AG10803 (cell line): ENCODE measurements at places on chromosomes 4 and X.

GRCh38 chrX:50812995-50813842 lies 775 bp downstream of the SHROOM4 start:
- DNase-seq, result peak; percentile 59

- DNase-seq, result no peak
Measured at GRCh38 chrX:2774776-2775175, 22.9 kb downstream of the XG start.

- no peak for DNase-seq
Measured at GRCh38 chr4:146450524-146450923, 71.2 kb downstream of the SLC10A7 start.

DNA sequence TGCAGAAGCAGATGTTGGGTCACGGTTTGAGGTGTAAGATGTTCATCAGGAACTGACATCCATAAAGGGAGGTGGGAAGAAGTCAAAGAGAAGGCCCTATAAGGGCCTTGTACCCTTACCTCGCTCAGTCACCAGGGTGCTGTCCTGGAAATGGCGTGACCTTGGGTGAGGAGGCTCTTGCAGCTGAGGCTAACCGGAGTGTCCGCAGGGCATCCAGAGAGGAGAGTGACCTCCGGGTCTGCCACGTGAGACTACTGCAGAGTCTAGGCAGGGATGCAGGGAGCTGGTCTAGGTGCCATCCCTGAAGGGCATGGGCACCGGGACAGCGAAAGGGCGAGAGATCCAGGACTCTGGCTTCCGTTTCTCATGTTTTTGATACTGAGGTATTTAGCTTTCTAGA lies 28.7 kb upstream of the IRAK1 start:
- DNase-seq, result no peak

DNA sequence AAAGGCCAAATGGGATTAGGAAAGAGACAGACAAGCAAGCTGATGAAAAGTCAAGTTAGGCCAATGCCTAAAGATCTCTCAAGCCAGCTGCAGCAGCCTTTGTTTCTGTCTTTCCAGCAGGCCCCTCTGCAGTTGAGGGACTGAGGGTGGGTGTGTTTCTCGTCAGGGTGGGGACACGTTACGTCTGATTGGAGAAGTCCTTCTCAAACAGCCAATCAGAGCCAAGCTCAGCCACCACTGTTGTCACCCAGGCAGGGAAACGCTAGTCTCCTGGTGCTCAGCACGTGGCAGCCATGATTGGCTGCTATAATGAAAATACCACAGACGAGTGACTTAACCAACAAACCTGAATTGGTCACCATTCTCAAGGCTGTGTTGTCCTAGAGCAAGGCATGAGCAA lies 177.1 kb upstream of the LCORL start:
- DNase-seq, result no peak

DNA sequence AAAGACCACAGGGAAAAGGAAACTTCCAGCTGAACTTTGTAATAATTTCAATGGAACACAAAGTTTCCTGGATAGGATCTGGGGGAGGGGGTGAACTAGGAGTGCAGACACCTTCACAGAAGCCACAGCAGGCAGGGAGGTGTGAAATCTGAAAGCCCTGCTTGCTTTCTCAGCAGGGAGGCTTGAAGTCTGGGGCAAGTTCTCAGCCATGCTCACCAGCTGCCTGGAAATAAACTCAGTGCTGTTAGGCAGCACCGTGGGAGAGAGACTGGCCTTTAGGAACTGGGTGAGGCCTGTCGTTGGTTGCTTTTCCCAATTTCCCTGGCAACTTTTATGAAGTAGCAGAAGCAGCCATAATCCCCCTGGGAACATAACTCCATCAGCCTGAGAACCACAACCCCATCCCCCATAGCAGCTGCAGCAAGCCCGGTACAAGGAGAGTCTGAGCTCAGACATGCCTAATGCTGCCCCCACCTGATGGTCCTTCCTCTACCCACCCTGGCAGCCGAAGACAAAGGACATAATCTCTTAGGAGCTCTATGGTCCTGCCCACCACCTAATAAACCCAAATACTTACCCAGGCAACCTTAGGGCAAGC lies 39.2 kb upstream of the NMU start:
- no peak for DNase-seq
